Caudate nucleus (tissue), 63 donors: ENCODE measurements at places on chromosomes 7 and 10.

GRCh38 chr10:125782616-125783015, 7.0 kb upstream of the MMP21 start:
- no peak for DNase-seq

- no peak for DNase-seq
Observed at GRCh38 chr10:29377333-29377961, 88.6 kb downstream of the LYZL1 start.

DNA sequence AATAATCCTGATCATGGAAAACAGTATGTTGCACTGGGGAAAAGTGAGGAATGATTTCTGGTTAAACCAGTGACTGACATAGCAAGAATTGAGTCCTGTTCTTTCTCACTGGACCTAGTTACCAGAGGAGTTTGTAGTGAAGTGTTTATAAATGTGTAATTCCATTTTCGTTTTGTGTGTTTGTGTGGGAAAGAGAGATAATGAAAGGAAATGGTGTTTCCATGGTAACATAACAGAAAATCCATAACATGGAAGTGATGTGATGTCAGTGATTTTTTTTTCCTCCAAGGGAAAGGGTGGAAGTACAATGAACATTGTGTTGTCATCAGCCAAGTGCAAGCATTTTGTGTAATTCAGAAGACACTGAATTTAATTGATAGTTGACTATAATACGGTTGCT, 283.9 kb downstream of the PLXDC2 start:
- no peak for DNase-seq

DNA sequence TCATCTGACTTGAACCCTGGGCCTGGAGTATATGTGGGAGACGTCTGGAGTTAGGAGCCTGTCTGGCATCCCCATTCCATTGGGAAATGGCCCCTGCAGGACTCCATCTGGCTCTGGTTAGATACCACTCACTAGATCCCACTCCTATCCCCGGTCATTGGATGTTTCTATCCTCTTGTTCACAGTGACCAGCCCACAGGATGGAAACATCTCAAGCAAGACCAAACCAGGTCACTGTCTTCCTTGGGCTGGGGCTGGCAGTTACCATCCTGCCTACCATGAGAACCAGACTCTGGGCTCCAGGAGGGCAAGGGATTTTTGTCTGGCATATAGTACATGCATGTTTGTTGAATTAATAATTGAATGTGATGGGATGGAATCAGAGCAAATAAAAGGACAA, 415.7 kb downstream of the GRID1 start:
- DNase-seq, result no peak

- DNase-seq, result no peak
Observed at GRCh38 chr7:140726281-140726680, 29.8 kb downstream of the NDUFB2 start.

DNA sequence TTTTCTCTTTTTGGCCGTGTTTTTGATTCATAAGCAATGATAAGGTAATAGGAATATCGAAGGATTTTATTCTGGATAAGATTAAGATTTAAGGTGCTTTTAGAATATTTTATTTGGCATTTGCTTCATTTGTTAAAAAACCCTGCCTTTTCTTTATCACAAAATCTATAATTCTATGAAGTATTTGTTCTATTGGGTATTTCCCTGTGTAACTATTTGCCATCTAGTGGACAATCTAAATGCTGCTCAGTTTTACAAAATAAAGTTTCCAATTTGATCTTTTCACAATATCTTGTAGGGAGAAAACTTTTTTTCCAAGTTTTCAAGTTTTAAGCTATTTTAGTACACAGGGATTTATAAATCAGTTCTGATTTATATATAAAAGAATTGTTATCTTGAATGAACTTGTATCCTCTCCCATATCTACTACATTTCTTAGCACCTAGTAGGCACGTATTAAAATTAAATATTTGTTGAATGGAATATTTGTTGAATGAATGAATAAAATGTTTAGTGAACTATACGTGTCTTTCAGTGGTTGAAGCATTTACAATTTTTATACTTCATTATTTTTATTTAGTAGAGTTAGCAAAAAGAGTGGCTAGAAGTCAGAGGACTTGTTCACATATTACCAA, 26.5 kb downstream of the ANKRD7 start:
- DNase-seq, result no peak

- no peak for DNase-seq
Observed at GRCh38 chr10:99337311-99337811, 8.2 kb downstream of the CNNM1 start.

DNA sequence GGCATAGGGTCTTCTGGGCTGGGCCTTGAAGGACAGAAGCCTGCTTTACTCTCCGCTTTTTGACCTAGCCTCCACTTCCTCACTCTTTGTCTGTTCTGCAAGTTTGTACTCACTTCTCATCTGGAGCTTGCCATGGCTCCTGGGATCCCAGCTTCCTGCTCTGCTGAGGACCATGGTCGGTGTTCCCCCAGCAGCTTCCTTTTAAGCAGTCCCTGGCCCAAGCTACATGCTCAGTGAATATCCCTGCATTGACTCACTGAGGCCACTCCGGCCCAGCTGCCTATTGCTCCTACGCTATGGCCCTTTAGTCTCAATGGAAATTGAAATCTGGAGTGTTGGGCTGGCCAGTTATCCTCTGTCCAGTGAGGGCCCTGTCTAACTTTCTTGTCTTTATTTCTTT, 427.7 kb downstream of the RPS24 start:
- DNase-seq, result no peak

GRCh38 chr7:119685906-119686305, 587.1 kb upstream of the KCND2 start:
- no peak for DNase-seq
